ENCODE measurements at places on chromosomes 6 and 20.

DNA sequence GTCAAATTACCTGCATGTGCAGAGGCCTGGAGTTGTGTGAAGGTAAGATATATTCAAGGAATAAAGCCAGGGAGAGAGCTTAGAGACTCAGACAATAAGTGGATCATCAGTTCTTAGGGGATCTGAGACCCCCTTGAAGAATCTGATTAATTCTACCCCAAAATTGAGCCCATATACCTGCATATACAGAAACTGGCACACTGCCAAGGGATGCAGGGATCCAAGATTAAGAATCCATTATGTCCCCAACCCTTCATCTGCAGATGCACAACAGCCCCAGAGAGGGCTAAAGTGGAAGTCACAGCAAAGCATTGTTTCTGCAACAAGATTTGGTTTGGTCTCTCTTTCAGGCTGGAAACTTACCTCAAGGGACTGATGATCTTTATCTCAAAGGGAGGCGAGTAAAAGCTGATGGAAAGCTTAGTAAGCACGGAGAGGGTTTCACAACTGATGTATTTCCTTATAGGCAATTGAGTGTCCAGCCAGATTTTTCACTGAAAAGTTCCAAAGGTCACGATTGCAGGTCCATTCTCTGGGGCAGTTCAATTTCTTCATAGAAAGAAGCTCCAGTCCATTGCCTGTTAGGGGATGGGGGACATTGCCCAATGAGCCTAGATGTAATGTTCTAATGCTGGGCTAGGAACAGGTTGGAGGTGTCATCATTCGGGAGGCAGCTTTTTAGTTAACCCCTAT is 20.9 kb upstream of the STK35 start:
- no peak for DNase-seq

DNA sequence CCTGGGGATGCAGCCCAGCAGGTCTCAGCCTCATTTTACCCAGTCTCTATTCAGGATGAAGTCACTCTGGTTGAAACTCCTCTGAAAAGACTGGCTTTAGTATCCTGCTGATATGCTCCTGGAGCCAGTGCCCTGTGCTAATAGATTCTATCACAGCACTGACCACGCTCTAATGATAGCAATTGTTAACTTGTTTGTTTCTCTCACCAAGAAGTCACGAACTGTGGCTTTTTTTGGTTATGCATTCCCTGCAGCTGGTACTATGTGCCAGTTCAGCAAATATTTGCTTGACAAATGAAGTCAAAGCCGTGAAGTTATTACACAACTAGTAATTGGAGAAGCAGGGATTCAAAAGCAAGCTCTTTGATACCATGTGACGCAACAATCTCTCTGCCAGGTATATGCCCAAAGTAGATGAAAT is 754.6 kb downstream of the KIF16B start:
- DNase-seq = no peak

DNA sequence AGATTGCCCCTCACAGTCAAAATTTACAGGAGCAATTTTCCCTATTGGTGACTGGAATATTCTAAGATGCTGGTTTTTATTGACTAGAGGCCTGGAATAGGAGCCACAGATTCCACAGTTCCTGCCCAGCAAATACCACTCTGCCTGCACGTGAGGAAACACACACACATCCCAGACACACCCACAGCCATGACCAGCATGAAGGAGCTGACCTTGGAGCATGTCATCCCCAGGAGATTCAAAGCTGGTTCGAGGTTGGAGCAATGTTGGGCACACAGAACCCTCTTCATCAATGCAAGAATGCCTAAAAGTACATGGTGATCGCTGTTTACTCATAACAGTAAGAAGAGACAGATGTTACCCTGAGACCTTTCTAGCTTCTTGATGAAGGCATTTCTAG is 244.6 kb upstream of the FOXQ1 start:
- no peak for DNase-seq

DNA sequence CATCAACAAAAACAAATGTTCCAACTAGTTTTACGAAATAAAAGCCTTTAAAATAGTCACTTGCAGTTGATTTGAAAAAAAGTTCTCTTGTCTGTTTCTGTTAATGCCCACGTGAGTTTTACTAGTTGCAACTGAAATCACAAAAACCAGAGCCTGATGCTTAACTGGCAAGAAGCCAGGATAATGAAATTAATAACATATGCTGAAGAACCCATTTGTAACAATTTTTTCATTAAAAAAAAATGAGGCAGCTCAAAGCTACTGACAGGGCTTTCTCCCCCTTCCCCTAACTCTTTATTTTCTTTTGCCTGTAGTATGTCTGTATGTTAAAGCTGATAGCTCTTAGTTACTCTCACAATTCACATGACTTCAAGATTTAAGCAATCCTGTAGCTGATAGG is 132.7 kb upstream of the EYA4 start:
- DNase-seq = no peak

GRCh38 chr6:44029444-44030185 is 97.6 kb downstream of the MRPL14 start:
- DNase-seq = no peak

DNA sequence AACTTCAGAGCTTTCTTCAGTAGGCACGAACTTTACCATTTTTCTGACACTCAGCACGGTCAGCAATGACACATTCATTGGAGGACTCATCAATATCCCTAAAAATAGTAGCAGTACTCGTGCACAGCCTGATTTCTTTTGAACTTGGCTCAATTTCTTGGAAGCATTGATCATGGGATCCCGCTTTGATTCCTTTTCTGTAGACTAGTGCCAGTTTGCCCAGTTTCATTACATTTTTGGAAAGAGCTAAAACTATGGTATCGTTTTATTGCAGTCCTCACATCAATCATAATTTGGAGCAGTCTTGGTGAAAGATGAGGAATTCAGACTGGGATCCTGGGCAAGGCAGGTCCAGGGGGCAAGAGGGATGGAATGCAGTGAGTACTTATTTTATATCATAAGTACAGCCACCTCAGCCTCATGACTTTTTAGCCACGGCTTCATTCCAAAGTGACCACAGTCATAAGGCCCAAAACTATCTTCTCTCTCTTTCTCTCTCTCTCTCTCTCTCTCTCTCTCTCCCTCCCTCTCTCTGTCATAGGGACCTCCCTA is 170.9 kb upstream of the AKAP12 start:
- no peak for DNase-seq
